ENCODE measurements at places on chromosomes 2 and 18.

- DNase-seq, result no peak
Observed at GRCh38 chr2:13021470-13021957, 304.8 kb downstream of the TRIB2 start.

DNA sequence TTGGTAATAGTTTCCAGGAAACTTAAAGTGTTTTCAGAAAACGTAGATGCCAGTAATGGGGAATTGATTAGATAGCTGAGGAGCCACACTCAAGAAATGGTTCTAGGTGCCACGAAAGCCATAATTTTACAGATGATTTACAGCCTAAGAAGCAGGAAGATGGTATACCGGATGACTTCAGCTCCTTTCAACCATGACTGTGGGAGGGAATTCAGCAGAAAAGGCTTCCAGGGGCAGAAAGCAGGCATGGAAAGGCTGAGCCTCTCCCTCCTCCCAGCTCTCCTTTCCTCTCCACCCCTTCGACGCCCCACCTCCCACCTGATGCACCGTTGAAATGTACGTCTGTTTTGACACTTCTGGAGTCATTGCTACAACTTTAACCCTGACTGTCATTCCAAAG, 68.6 kb upstream of the SMIM21 start:
- DNase-seq, result no peak

DNA sequence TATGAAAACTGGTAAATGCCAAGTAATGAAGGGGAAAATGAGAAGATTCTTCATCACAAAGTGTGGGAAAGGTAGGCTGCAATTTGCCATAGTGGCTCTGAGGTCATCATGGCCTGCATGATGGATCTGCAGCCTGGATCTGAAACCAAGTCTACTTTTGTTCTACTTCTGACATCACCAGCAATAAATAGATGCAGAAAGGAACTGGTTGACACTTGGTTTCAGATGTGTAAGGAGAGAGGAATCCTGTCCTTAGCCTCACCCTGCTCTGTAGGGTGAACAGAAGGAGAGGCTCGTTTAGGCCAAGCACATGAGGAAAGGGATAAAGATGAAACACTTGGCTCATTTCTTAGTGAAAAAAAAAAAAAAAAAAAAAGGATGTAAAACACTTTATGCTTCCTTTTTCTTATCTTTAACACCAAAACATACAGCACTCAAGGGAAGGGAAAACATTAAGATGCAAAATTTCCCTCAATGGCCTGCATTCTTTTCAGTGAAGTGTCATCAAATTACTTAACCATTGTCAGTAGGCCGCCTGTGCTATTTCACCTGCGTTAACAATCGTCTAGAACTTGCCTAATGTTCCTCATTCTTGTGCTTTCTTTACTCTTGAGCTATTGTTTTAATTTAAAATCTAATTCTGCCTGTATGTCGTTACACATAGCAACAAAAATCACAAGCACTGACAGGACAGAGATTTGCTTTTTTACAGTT, 3.9 kb downstream of the NEB start:
- DNase-seq, result peak; percentile 10

DNA sequence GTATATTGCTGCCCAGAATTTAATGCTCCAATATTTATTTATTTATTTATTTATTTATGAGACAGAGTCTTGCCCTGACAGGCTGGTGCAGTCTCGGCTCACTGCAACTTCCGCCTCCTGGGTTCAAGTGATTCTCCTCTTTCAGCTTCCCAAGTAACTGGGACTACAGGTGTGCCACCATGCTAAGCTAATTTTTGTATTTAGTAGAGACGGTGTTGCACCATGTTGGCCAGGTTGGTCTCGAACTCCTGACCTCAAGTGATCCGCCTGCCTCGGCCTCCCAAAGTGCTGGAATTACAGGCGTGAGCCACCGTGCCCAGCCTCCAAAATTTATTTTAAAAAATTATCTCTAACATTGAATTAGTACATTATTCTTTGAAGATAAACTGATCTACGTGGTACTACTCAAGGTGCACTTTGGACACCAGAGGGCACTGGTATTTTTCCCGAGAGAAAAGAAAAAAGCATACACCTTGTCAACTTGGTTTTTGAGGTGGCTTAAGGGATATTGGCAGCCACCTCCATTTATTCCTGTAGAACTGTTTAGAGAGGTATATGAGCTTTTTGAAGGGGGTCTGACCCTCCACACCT, 1.4 kb upstream of the IDH1 start:
- no peak for DNase-seq

- no peak for DNase-seq
Observed at GRCh38 chr2:216897561-216898203, 37.8 kb upstream of the TNP1 start.

DNA sequence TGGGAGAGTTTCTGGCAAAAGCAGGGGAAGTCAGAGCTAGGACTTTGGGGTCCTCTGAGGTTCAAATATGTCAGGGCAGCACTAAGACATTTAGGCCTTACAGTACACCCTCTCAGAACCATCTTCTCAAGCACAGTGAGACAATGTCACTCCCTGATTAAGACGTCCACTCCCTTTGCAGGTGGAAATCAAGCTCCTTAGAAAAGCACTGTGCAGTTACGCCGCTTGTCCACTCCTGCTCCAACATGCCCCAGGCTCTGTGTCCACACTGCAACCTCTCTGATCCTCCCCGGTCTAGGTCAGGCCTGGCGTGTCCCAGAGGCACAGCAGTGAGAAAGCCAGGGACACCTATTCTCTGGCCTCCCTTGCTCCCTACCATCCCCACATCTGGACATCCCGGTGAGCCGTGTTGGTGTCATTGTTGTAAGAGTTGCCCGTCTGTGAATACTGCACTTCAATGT, 528.6 kb upstream of the ID2 start:
- no peak for DNase-seq

DNA sequence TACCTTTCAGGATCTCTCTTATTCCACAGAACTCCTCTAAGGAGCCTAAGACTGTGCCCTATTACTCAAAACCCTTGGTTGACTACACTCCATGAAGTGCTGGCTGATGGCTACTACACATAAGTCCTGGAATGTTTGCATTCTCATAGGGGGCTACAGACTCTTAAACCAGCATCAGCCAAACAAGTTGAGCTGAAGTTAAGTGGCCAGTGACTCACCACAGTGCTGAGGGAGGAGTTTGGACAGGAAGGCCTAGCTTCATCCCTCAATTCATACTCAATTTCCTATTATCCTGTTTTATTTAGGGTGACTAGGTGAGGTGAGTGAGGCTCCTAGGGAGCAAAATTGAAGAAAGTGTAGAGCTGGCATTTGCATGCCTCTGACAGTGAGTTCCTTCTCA, 246.7 kb downstream of the SMAD2 start:
- DNase-seq, result no peak

- DNase-seq, result no peak
Observed at GRCh38 chr2:9030190-9030589, 26.7 kb upstream of the MBOAT2 start.

- DNase-seq, result no peak
Observed at GRCh38 chr2:118145207-118145606, 56.9 kb downstream of the INSIG2 start.

DNA sequence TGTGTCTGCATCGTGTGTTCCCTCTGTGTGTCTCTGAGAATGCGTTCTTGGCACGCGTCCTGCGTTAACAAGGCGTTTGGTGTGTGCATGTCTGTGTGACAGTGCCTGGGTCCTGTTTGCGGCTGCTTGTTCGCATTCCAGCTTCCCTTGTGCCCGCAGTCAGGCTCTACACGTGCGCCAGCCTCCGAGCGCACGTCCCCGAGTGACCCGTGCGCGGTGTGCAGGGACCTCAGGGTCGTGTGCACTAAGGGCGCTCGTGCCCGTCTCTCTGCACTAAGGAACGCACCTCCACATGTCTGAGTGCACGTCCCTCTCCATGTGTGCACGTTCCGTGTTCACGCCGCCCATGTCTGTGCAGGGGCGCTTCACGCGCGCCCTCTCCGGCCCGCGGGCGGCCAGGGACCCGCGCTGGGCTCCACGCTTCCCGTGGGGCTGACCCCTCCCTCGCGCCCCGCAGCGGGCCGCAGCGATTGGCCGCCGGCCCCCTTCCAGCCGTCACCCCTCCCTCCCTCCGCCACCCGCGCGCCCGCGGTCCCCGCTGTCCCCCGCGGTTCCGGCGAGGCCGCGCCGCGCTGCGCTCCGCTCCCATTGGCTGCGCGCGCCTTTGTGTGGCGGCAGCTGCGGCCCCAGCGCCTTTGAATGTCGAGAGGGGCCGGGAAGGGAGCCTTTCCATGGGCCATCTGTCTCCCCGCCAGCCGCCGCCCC, 229.4 kb downstream of the HAUS1 start:
- no peak for DNase-seq

- no peak for DNase-seq
Observed at GRCh38 chr18:57910817-57911216, 107.7 kb upstream of the ATP8B1 start.

DNA sequence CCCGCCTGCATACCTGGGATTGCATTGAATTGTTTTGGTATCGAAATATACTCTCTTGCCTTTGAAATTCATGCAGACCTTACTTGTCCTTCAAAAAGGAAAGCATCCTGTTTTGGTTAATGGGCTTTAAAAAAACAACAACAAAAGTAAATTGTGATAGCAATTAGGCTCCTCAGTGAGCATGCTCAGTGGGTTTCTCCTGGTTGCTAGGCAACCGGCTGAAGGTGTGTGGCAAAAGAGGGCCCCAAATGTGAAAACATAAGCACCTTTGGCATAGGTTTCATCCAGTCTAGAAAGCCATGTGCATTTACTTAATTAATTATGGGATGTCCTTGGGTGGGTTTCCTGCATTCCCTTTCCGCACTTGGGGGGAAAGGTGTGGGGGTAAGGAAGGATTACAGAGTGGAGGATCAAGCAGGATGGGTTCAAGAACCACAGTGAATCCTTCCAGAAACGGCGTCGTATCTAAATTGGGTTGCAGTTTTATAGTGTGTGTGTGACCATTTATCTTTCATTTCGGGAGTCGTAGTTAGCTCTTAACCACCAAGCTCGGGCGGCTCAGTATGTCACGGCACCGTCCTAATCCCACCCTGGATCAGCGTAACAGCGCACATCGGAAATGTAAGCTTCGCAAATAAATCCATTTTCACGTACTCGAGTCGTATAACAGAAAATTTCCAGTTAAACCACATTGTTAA, 274.9 kb upstream of the TCF4 start:
- no peak for DNase-seq

DNA sequence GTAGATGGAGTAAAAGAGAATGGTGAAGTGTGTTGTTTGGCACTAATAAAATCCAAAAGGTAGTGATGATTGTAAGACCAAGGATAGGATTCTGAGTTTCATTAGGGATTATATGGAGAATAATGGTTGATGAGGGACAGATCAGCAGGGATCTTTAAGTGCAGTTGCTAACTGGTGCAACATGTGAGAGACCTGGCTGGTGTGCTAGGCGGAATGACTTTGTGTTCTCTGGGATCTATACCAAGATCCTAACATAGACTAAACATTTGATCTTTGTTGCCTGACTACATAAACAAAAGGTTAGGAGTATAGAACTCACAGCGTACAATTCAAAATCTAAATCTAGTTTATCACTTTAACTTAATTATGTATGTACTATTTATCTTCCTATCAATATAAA, 135.4 kb downstream of the PTRHD1 start:
- no peak for DNase-seq

Data from fibroblast of pulmonary artery (primary cell).